ENCODE measurements at places on chromosomes 16 and 17.

DNA sequence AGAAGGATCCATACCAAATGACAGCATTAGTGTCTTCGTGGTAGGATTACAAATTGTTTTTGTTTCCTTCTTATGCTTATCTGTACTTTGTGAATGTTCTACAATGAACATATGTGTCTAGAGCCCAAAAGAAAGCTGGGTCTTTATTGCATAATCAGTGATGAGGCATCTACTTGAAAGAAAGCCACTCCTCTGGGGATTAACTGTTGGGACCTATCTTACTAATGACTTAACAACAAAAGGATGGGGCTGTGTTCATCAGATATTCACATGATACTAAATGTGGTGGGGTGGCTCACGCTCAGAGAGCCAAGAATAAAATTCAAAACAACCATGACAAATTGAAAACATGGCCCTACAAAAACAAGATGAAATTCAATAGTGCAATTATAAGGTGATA, 160.2 kb downstream of the RGS9 start:
- DNase-seq = no peak

DNA sequence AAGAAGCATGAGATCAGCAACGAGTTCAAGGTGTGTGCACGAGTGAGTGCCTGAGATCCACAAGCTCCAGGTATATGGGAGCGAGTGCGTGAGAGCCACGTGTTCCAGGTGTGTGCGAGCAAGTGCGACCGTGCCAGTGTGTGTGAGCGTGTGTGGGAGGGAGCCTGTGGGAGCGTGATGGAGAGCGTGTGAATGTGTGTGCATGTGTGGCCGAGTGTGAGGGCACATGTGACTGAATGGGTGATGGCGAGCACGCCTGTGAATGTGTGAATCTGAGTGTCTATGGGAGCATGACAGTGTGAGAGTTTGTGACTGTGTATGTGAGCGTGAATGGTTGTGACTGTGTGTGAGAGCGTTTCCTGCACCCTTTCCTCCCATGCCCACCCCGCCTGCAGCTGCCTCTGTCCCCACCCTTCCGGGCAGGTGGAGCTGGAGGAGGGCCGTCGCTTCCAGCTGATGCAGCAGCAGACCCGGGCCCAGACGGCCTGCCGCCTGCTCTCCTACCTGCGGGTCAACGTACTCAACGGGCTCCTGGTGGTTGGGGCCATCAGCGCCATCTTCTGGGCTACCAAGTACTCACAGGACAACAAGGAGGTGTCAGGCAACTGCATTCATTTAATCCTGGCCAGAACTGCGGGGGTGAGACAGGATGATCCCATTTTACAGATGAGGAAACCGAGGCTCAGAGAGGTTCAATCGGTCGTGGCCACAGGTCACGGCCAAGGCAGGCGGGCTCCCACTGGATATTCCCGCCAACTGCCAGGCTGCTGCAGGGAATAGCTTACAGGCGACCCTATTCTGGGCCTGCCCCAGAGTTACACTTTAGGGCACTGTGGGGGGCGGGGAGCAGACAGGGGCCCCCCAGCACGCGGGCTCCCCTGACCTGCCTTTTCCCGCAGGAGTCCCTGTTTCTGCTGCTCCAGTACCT, 3.7 kb downstream of the TMC8 start:
- no peak for DNase-seq

GRCh38 chr16:10966129-10966528, 21.8 kb downstream of the CLEC16A start:
- no peak for DNase-seq

GRCh38 chr16:88606148-88606757, 32.1 kb upstream of the IL17C start:
- no peak for DNase-seq

DNA sequence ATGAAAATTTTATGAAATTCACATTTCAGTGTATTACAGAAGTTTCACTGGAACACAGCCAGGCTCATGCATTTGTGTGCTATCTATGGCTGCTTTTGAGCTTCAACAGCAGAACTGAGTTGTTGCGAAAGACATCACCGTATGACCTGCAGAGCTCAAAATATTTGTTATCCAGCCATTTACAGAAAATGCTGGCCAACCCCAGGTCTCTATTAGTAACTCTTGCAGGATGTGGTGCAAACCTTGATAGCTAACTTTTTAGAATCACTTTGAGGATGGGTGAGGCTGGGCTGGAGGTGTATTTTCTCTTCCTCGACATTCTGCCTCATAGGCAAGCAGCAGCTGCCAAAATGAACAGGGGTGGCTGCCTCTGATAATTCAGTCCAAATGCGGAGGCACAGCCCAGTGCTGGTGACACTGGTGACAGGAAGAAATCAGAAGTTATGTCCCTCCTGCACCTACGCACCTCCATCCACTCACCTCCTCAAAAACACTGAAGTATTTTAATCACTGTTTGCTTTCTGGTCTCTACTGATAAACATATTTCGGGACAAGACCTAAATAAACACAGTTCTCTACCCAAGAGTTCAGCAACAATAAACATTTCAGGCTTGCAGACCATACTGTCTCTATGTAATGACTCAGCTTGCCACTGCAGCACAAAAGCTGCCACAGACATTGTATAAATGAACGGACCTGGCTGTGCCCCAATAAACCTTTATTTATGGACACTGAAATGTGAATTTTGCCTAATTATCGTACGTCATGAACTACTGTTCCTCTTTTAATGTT, 28.5 kb downstream of the ARHGAP17 start:
- no peak for DNase-seq

DNA sequence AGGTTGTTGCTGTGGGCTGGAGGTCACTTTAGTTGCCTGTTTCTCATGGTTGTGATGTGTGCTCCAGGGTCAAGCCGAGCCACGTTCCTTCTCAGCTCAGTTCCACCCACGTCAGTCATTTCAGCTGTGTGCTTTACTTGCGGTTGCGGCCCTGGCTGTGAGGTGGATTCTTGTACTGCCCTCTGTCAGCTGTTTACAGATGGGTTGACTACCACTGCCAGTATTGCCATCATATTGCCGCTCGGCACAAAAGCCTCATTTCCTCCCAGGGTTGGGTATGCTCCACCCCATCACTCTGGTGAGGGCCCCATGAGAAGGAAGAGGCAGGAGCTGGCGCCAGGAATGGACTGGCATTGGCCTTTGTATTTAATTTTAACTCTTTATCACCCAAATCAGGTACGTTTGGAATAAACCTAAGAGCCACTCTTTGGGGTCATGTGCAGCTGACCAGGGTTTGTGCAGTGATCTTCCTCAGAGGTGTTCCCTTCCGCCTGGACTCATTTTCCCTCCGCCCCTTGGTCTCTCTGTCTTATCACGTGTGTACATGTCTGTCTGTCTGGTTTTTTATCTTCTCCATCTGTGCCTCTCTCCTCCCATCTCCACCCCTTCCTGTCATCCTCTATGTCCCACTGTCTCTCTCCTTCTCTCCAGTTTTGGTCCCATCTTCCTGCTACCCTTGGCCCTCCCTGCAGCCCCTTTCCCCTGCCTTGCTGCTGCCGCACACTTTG, 25.0 kb downstream of the METTL22 start:
- DNase-seq = no peak

DNA sequence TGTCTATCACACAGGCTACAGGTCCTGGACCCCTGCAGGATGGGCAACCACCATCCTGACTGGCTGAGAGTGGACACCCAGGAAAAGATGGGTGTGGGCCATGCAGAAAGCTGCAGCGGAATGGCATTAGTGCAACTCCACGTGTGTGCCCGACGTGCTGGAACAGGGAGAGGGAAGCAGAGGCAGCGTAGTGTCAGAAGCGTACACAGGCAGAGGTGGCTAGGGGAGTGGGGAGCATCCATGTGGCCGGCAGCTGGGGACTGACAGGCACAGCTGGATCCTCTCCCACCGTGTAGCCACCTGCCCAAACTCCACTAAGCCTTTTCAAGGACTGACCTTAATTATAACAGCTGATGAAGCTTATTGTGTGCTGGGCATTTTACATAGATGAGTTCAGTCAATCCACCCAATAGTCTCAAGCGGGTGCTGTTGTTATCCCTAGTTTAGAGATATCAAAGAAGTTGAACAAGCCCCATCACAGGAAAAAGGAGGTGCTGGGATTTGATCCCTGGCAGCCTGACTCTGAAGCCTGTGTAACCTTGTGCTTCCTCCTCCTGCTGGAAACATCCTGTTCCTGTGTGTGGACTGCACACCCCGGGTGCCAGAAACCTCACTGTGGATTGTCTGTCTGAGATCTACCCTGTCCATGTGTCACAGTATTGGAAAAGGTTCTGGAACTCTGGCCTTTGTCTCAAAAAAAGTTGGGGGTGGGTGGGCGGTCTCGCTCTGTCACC, 114.0 kb downstream of the PRKCA start:
- no peak for DNase-seq

DNA sequence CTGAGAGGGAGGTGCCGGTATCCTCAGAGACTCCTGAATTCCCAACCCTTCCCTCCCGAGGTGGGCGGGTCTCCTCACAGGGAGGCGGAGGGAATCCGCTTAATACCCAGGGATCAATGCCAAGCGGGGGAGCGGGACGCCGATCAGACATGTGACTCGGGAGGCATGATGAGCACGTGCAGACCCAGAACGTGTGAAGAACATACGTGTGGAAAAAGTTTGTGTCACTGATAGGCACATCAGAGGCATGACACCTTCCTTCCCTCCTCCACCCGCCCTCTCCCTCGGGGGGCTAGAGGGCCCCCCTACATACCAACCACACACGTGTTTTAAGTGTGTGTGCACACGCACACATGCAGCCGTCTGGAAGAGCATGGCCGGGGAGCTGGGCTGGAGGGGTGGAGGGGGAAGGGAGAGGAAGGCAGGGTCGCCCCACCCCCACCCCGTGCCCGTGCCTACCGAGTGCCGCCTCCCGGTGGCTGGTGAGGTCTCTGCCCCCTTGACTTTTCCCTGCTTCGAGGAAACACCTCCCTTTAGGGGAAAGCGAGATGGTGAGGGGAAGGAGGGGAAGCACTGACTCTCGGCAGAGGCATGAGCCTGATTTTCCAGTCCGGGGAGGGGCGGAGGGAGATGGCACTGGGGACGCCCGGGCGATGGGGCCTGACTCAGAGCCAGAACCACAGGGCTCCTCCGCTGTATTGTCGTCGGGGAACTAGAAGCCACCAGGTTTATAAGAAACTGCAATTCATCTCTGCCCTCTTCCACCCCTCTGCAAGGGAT, 12.1 kb upstream of the TBX21 start:
- no peak for DNase-seq

- no peak for DNase-seq
Measured at GRCh38 chr16:68086336-68086841, 1.2 kb downstream of the NFATC3 start.

DNA sequence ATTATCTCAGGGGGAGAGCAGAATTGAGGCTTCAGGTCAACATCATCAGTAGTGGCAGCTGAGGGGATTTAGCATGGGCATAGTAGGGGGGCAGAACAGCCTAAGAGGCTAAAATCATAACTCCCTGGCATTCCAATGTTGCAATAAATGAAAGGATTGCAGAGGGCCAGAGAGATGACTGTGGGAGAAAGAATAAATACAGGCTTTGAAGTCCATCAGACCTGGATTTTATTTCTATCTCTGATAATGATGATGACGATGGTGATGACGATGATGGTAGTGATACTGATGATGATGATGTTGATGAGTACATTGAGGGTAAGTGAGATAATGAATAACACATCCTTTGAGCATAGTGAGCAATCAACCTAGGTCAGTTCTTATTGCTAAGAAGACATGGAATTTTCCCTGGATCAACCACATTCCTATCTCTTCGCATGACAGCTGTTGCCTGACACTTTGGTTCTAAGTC, 107.4 kb upstream of the CDH11 start:
- DNase-seq = no peak

GRCh38 chr17:58344047-58344790, 7.8 kb downstream of the SUPT4H1 start:
- DNase-seq = no peak

DNA sequence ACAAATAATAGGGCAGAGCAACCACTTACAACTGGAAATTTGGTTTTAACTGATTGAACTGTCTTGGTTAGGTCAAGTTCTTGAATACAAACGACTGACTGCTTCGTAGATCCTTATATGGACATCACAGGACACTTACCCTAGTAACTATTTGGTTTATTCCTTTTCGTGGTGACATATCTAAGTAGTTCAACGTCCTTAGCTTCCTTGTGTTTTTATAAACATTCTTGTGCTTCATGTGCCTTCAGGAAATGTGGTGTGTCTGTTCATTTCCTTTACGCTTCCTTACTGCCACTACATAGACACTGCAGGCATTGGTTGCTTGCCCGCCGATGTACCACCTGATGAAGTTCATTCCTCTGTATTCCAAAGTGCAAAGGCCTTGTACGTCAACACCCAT, 59.3 kb downstream of the USP10 start:
- DNase-seq = no peak

Data from cortex of kidney (tissue), 1 donor.